ENCODE measurements at places on chromosomes 13 and 19. TPM values are rescaled to one million over a fixed set of nuclear protein-coding genes. Genes with fewer than 3 reads are reported as not detected.

- DNase-seq: no peak
These were observed 628.3 kb upstream of the SLC10A2 start for GRCh38 chr13:103694471-103694870.

- no peak for DNase-seq
These were observed 1381.5 kb downstream of the SLITRK5 start for GRCh38 chr13:89052699-89053098.

DNA sequence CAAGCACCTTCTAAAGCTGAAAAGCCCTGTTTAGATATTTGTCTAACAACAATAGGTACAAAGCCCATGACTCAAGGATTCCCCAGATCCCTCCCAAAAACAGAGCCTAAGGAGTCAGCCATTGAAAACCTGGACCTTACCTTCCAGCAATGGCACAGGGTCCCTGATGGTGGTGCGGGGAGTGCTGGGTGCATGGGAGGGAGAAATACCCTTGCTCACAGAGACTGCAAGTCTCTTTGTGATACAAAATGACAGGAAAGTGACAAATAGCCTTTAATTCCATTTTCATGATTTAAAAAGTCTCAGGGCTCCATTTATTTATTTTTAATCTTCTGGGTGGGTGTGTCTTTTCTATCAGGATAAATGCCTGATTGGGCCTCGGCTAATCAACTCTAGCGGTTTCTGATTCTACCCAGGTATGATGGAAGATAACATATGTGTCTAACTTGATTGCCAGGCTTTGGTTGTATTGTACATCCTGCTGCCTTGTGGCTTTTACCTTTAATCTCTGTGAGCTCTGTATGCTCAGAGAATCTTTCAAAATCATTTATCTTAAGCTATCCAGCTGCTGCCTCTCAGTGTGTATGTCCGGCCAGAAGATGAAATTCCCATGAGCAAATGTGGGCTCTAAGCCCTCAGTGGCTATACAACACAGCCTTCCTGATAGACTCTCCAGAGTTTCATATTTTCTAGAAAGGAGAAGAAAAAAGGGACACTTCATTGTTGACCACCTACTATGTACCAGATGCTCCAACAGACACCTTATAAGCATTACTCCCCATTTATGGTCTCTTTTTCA lies 54.6 kb upstream of the FAM124A start:
- no peak for DNase-seq

DNA sequence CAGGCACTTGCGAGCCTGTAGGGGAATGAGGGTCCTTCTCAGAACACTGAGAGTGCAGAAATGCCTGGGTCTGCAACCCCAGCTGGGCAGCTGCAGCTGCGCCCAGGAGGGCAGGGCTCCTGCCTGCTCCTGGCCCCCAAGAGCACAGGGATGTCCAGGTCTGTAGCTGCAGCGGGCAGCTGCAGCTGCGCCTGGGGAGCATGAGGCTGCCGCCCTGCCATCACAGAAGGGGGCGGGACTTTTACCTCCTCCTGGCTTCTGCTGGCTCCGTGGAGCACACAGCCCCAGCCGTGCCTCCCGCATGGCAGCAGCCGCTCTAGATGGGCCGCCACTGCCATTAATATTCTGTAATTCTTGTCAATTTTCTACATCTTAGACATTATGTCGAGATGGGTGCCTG lies 17.8 kb downstream of the CPB2 start:
- no peak for DNase-seq

DNA sequence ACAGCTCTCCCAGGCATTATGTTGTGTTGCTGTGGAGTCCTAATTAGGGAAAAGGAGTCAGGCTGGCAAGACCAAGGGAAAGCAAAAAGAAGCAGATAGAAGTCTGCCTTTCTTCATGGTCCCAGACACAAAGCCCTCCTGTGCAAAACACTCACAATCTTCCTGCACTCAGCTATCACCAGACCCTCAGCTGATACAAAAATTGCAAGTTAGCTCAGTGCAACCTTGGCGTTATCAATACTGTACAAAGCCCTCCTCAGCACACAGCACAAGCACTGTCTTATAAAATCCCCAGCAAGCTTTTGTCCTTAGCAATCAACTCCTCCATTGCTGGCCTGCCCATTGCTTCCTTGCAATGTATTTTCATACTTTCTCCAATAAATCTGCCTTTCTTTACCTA lies 3.2 kb downstream of the OR7C2 start:
- no peak for DNase-seq

- DNase-seq: no peak
These were observed 391.8 kb downstream of the FGF9 start for GRCh38 chr13:22062478-22063205.

- no peak for DNase-seq
These were observed 71.7 kb downstream of the TUBGCP3 start for GRCh38 chr13:112516218-112516617.

GRCh38 chr13:98974053-98974452 lies 3.8 kb downstream of the DOCK9 start:
- DNase-seq: no peak

DNA sequence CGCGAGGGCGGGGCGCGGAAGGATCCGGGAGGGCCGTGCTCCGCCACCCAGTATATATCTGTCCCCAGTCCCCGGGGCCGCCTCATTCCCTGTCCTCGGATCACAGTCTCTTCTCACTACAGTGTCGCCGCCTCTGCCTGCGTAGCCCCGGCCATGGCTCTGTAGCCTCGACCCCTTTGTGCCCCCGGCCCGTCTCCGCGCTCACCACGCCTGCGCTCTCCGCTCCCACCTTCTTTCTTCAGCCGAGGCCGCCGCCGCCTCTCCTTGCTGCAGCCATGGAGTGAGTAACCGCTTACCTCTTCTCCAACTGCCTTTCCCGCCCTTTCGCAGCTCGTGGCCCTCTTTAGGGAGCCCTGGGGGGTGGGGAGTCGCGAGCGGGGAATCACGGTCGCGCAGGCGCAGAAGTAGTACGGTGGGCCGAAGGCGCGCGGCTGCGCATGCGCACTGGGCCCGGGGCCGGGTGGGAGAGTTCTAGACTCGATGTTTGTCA lies at the start of the genes ATF5 and NUP62:
Gene ATF5 (plus strand): TSS at position 85 of the 490 bp plus-strand sequence. CDS start 1,646 bp downstream, outside the sequence.
Gene NUP62 (minus strand): TSS at position 384 of the 490 bp plus-strand sequence. CDS start 19,697 bp downstream, outside the sequence.
- DNase-seq: peak; percentile 98

DNA sequence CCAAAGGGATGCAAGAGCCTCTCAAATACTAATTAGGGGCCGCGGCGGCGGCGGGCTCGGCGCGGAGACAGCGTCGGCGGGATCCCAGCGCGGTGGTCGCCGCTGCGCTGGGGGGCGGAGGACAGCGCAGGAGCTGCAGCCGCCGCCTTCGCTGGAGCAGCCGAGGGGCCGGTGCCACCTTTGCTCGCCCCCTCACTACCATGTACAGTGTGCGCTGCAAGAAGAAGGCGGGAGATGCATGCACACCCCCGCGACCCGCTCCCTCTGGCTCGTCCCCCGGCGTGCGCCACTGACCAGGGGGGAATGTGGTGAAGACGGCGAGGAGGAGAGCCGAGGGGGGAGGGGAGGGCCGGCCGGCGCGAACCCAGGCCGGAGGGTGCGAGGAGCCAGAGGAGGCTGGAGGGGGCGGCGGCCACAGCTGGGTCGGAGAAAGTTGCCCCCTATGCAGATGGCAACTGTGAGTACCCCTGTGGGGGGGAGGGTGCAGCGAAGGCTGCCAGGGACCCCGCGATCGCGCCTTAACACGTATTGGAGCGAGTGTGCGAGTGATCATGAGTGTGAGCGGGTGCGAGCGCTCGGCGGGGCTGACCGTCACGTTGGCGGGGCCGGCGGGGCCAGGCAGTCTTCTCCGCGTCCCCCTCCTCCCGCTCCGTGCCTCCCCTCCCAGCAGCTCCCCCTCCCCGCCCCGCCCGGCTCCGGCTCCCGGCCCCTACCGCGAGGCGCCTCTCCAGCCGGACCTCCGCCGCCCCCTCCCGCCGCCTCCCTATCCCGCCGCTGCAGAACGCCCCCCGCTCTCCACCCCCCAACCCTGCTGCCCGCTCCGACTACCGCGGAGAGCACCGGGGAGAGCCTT lies 808 bp downstream of the SLITRK5 start:
- DNase-seq: no peak

DNA sequence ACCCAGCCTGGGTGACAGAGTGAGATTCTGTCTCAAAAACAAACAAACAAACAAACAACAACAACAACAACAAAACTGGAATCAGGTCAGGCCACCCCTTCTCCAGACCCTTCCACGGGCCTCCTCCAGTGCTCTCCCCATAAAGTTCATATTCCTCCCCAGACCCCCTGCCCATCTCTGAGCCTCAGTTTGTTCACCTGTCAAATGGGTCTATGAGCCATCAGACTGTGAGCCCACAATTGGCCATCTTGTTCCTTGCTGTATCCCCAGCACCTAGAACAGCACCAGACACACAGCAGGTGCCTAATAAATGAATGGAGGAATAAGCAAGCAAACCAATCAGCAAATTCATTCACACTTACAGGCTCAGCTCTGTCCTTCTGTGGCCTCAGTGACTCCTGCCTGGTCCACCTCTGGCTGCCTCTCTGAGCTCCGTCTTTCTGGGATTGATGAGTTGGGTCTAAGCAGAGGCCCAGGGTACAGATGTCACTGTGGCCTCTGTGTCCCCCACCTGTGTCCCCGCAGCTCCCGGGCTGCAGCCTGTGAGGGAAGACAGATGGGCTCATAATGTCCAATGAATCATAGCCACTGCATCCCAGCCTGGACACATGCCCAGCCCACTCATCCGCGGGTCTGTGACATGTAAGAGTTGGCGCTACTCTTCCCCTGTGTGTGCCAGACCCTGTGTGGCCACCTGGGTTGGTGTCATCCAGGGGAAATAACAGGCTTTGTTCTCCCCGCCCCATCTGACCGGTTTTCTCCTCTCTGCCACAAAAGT lies 19.6 kb upstream of the PTPRS start:
- DNase-seq: no peak

GRCh38 chr13:46075811-46076210 lies 23.3 kb upstream of the ZC3H13 start:
- DNase-seq: no peak

- no peak for DNase-seq
These were observed 19.2 kb upstream of the LPAR6 start for GRCh38 chr13:48431987-48432615.

DNA sequence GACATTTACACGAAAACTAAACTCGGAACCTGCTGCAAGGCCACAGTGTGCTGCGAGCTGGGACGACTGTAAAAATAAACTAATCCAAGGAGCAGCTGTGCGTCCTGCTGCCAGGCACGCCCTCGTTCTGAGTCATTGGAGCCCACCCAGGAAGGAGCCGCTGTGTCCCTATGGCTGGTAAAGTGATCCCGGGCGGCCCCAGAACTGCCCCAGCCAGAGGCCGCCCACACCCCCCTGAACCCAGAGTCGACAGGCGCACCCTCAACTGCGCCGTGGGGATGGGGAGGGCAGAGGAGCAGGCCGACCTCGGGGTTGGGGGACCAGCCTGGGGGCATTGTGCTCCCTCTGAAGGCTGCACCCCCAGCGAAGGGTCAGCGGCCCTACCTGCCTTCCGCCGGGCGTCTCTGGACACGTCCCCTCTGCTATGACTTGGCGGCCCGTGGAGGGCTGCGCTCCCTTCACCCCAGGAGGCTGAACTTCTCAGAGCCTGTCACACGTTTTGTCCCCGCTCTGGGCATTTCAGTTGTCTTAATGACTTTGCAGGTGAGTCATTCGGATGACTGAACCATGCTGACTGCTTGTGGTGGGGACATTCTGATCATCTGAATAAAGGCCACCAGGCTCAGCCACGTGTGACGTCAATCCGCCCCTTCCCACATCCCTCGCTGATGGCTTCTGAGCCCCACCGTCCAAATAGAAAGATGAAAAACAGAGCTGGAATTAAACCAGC lies 42.7 kb downstream of the ADPRHL1 start:
- DNase-seq: no peak

- DNase-seq: no peak
These were observed 555.9 kb downstream of the DIAPH3 start for GRCh38 chr13:59607780-59608233.

DNA sequence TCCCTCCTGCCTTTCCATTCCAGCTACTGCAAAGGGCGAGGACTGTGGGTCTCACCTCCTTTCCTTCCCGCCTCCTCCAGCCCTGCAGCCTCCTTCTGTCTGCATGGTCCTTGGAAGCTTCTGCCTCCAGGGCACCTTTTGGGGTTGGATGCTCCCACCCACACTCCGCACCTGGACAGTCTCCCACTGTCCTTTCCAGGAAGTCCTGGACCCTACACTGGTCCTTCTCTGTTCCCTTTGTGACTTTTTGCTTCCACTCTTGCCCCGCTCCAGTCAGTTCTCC lies 130.8 kb downstream of the USP12 start:
- DNase-seq: no peak

DNA sequence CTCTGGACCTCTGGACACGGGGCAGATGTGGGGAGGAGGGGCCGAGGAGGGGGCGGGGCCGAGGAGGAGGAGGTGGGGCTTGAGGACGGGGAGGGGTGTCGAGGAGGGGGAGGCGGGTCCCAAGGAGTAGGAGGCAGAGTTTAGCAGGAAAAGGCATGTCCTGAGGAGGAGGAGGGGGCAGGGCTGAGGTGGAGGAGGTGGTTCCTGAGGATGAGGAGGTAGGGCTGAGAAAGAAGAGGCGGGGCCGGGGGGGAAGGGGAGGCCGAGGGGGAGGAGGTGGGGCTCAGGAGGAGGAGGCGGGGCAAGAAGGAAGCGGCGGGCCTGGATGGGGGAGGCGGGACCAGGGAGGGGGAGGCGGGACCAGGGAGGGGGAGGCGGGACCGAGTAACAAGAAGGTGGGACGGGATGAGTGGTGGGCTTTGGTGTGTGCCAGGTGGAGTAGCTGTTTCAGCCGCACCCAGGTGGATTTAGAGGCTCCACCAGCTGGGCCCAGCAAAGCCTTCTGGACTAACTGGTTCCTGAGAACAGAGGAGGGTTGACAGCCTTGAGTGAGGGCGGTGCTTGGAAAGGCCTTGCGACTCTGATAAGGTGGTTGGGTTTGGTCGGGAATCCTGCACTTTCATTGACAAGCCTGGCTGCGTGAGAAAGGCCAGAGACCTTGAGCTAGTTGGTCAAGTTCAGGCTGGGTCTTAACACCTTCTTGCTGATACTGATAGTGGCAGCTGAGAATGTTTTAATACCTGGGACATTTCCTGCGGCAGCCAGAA lies 7.7 kb downstream of the TECR start:
- no peak for DNase-seq

FAM216B gene
- total RNA-seq: not detected

CD209 gene
- total RNA-seq: 63.5 TPM

SIGLEC6 gene
- total RNA-seq: 0.58 TPM

DACH1 gene
- 2.3 TPM for total RNA-seq

ZNF578 gene
- total RNA-seq: 1.5 TPM
